ENCODE measurements at places on chromosomes 11 and 22. TPM values are rescaled to one million over a fixed set of nuclear protein-coding genes. Genes with fewer than 3 reads are reported as not detected.
A peak's percentile ranks its signal among the peaks of the same experiment; 100 is the strongest.

- no peak for DNase-seq
Measured at GRCh38 chr22:46113910-46114517, 36.3 kb upstream of the PPARA start.

DNA sequence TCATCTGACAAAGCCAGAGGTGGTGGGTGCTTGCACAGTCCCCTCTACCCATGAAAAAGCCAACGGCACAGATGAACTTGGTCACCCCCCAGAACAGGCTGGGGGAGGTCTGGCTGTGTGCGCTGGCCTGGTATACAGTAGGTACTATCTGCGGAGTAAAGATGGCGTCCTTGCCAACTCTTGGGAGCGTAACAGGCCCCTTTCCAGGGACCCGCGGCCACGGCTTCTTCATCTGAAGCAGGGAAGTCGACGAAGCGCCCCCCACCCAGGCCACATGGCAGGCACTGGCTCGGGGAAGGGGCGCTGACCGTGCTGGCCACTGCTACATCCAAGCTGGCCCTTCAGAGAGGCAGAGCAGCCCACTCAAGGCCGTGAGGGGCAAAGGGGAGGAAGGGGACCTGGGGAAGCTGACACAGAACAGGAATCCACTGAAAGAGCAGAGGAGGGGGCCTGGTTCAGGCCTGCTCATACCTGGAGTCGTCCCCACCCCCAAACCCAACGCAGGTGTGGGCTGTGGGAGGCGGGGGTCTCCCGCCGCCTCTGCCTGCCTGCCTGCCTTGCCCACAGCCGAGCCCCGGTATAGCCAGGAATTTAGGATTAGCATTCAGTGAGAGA lies 75.7 kb downstream of the CELSR1 start:
- DNase-seq, result no peak

- DNase-seq, result no peak
Measured at GRCh38 chr11:5666402-5666793, 18.5 kb downstream of the TRIM5 start.

DNA sequence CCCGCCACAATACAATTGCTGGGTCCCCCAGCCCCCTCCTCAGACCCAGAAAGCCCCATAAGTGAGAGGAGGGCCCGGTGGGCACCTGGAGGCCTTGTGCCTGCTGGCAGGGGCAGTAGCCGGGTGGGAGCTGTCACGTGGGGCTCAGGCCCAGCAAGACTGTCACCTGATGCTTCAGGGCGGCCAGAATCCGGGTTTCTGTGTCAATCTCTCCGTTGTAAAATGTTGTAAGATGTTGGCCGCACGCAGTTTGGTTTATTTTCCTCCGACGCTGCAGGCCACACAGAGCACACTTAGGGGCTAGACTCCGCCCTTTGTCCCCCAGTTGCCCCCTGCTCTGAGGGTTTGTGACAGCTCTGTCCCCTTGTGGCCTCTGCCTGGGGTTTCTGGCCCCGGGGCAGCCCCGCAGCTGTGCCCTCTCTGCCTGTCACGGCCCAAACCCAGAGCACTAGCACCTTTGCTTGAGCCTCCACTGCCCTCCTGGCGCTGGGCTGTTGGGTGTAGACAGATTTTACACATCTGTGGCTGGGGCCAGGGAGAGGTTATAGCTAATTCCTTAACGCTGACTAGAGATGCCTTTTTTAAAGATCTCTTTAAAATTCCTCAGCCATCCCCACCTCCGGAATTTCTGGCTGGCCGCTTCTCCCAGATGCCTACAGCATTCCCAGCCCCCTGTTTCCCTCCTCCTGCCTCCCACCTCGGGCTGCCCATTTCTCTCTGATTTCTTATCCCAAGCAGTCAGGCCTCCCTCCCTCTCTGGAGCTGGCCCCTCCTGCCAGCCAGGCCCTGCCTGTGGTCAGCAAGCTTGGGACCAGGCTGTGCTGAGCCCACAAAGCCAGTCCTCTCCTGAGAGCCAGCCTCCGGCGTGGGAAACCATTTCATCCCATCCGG lies 3.2 kb upstream of the PRR5 start:
- no peak for DNase-seq

- DNase-seq, result no peak
Measured at GRCh38 chr11:76600124-76600655, 70.4 kb downstream of the LRRC32 start.

DNA sequence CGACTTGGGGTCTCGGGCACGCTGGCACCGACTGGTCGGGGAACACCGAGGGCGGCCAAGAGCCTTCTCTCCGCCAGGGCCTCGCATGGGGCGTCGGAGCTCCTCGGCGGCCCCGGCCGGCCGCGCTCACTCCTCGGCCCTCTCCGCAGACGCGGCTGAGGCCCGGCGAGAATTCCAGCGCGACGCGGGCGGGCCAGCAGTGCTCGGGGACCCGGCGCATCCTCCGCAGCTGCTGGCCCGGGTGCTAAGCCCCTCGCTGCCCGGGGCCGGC lies 5.6 kb downstream of the TBX1 start:
- DNase-seq, result no peak

DNA sequence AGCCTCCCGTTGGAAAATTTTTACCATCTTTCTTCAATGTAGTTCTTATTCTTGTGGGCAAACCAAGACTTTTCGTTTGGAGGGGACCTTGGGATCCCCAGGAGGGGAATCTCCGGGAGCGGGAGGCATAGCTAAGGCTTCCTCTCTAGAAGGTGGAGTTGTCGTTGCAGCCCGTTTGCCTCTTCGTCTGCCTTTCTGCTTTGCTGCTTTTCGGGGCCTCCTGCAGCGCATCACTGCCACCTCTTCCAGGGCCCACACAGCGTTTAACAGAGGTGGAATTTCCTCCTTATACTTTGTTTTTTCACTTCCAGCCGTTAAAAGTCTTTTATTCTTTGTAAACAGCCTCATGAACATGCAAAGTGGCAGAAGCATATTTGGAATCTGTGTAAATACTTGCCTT lies 3.5 kb upstream of the IFITM3 start:
- no peak for DNase-seq

- no peak for DNase-seq
Measured at GRCh38 chr22:17435375-17435774, 66.1 kb downstream of the CECR2 start.

- peak; percentile 79 for DNase-seq
Measured at GRCh38 chr11:60970369-60970774, 1.1 kb upstream of the CD6 start.

- DNase-seq, result no peak
Measured at GRCh38 chr11:107472966-107473365, 15.3 kb upstream of the CWF19L2 start.

DNA sequence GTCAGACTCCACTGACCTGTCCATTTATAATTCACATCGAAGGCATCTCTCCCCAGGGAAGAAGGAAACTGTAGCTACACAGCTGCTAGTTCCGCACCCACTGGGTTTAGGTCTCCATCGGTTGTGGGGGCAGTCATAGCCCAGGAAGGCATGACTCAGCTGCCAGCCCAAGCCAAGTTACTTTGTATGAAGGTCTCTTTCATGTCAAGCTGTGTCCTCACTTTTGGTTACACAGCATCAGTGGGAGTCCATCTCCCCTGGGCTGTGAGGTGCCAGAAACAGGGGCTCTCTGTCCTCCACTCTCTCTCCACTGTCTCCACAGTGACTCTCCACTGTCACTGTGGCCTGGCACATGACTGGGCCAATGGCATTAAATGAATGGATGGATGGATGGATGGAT lies 585.2 kb downstream of the BRD1 start:
- DNase-seq, result no peak

DNA sequence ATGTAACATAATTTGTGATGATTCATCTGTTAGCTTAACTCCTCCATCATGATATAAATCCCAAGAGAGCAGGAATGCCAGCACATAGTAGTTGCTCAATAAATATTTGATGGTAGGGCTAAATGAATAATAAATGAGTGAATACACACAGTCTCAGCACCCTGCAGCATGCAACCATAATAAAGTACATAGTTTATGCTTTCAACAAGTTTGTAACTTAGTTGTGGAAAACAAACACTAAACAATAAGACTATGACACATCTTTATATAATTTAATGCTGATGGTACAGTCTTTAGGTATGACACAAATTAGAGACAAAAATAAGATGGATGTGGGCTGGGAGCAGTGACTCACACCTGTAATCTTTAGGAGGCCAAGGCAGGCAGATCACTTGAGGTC lies 3.8 kb downstream of the ALKBH8 start:
- DNase-seq, result no peak

- no peak for DNase-seq
Measured at GRCh38 chr11:27642954-27643353, 57.3 kb downstream of the BDNF start.

GRCh38 chr11:28223994-28224393 lies 115.8 kb downstream of the METTL15 start:
- no peak for DNase-seq

GRCh38 chr11:38594895-38595294 lies 1996.9 kb upstream of the RAG2 start:
- no peak for DNase-seq

DNA sequence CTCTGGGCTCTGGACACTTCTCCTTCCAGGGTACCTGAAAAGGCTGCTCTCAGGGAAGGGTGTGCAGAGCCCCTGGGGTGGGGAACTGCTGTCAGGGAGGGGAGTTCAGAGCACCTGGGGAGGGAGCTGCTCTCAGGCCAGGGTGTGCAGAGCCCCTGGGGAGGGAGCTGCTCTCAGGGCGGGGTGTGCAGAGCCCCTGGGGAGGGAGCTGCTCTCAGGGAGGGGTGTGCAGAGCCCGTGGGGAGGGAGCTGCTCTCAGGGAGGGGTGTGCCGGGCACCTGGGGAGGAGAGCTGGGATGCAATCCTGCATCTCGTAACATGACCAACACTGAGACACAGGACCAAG lies 764.2 kb downstream of the BRD1 start:
- DNase-seq, result no peak

DNA sequence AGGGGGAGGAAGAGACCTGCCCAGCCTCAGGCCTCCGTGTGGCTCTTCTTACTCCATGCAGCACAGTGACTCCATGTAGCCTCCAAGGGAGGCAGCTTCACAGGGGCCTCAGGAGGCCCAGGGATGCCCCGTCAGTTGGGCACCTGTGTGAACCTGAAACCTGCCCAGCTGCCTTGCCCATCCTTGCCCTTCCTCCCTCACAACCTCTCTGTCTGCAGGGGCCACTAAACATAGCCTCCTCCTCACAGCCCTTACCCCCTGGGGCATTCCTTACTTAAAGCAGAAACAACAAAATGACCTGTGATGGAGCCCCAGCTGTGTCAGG lies 7.1 kb downstream of the LRRC32 start:
- no peak for DNase-seq

- peak; percentile 92 for DNase-seq
Measured at GRCh38 chr22:19891317-19892256, 36.9 kb upstream of the GNB1L start.

- peak; percentile 28 for DNase-seq
Measured at GRCh38 chr11:64762674-64763525, 3.1 kb upstream of the PYGM start.

DNA sequence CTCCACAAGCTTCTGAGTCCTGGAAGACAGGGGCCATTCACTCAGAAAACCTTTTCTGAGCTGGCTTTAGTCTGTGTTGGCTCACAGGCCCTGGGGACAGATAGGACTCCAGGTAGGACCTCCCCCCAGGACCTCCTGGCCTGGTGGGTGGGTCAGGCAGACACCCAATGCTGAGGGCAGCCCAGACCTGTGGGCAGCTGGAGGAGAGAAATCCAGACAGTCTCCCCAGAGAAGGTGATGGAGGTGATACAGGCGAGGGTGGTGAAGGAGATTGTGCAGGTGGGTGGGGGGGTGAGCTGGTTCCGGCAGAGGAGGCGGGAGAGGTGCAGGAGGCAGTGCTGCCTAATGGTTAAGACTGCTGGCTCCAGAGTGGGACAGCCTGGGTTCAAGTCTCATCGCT lies 15.6 kb downstream of the LRRC32 start:
- DNase-seq, result no peak

DNA sequence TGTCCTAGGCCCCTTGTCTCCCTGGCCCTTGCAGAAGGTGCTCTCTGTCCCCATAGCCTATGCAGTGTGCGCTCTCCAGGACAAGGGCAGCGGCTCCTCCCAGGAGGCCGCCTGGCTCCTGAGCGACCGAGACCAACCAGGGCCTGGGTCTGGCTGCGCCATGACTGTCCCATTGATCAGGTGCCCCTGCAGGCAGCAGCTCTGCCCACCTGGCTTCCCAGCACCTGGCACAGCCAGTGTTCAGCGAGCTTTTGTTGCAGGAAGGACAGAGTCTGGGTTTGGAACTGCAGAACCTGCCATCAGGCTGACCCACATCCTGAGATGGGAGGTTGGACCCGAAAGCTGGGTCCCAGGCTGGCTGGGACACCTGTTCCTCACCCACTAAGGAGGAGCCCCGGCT lies 1001.1 kb downstream of the BRD1 start:
- no peak for DNase-seq

GRCh38 chr11:96122601-96123074 lies 198.7 kb upstream of the MTMR2 start:
- DNase-seq, result no peak

GRCh38 chr11:30365793-30366517 lies 43.1 kb downstream of the ARL14EP start:
- DNase-seq, result no peak

- no peak for DNase-seq
Measured at GRCh38 chr22:50577987-50578775, at the start of gene CPT1B. Gene CPT1B (minus strand): TSS chr22:50578427. CDS start chr22:50577915, 512 bp downstream.

DNA sequence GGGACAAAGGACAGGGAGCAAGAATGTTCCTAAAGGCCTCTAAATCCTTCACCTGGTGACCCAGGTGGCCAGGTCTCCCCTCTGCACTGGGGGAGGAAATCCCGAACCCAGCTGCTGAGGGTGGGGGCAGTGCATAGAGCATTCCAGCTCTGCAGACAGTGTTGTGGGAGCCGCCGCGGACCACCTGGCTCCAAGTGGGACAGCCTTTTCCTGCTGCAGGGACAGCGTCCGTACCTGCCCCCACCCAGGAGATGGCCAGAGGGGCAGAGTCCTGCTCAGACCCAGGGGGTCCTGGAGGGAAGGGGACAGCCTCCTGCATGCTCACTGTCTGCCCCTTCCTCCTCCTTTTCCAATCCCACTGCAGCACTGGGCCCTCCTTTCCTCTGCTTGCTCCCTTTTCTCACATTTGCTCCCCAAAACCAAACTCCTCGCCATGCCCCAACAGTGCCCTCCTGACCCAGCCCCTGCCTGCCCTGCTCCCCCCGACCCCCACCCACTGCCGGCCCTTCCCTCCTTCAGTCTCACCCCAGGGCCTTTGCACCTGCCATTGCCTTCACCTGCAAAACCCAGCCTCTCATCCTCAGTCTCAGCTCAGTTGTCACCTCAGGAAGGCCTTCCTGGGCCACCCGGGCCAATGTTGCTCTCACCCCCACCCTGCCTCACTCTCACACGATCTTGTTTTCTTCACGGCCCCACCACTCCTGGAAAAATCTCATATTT lies 12.8 kb downstream of the PNPLA5 start:
- no peak for DNase-seq

BLID gene
- not detected for total RNA-seq

HEPHL1 gene
- not detected for total RNA-seq

OR10D3 gene
- not detected for total RNA-seq

KCNK4 gene
- 0.14 TPM for total RNA-seq

TCN2 gene
- total RNA-seq, result 0.53 TPM

INSC gene
- not detected for total RNA-seq

APOBEC3C gene
- total RNA-seq, result 13.9 TPM

MCAM gene
- 16.5 TPM for total RNA-seq

JAML gene
- total RNA-seq, result 26.7 TPM

CADM1 gene
- 1.4 TPM for total RNA-seq

MRGPRF gene
- not detected for total RNA-seq

TEX12 gene
- 0.39 TPM for total RNA-seq

KRTAP5-2 gene
- not detected for total RNA-seq

OR52A1 gene
- not detected for total RNA-seq

UPK3A gene
- total RNA-seq, result not detected

ISX gene
- not detected for total RNA-seq

AIFM3 gene
- 0.41 TPM for total RNA-seq

DYNC2H1 gene
- 3.2 TPM for total RNA-seq
